ENCODE measurements at places on chromosomes 1 and 21. TPM values are rescaled to one million over a fixed set of nuclear protein-coding genes. Genes with fewer than 3 reads are reported as not detected.

The RNU1-4 gene
- total RNA-seq = under 0.01 TPM

The MNDA gene
- not detected for total RNA-seq

The TNFSF18 gene
- total RNA-seq = 0.46 TPM

The SLC16A4 gene
- 45.7 TPM for total RNA-seq

The FAF1 gene
- 45.1 TPM for total RNA-seq

The SPRR4 gene
- total RNA-seq = not detected

The C1orf210 gene
- total RNA-seq = not detected

The RHBG gene
- not detected for total RNA-seq

The GJA9 gene
- 0.07 TPM for total RNA-seq

Measured in smooth muscle cell of the pulmonary artery (primary cell).